BJ (cell line): ENCODE measurements at places on chromosomes 5 and 9. TPM values are rescaled to one million over a fixed set of nuclear protein-coding genes. Genes with fewer than 3 reads are reported as not detected.

DNA sequence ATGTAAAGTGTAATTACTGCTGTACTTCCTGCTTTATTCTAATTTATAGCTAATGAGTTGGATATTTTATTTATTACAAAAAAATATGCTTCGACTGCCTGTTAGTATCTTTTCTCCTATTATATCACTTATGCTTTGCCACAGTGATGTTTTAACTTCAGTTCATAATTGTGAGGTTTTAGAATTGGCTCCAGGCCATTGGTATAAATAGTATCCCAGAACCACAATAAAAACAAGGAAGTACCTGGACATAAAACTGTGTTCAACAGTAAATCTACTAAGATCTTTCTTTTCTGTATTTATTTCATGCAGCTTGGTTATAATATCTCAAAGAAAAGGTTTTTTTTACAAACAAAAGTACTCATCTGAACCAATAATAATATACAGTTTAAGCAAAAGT, 354.3 kb upstream of the CDH9 start:
- DNase-seq = no peak

DNA sequence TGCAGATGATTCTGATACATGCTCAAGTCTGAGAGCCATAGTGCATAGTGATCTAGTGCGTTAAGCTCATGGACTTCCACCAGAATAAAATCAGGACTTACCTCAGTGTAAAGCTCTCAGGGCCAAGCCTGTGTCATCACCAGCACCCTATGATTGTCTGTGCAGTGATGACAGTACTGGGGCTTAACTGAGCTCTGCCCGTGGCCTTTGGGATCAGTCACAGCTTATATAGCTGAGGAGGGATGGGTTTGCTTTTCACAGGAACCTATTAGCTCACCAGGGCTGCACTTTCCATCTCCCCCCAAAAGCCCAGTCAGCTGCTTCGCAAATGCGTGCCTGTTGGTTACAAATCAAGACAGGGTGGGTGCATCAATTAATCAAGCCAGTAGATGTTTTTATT, 246.9 kb downstream of the NR3C1 start:
- no peak for DNase-seq

- DNase-seq = no peak
Measured at GRCh38 chr5:72255237-72255636, 64.8 kb downstream of the MRPS27 start.

DNA sequence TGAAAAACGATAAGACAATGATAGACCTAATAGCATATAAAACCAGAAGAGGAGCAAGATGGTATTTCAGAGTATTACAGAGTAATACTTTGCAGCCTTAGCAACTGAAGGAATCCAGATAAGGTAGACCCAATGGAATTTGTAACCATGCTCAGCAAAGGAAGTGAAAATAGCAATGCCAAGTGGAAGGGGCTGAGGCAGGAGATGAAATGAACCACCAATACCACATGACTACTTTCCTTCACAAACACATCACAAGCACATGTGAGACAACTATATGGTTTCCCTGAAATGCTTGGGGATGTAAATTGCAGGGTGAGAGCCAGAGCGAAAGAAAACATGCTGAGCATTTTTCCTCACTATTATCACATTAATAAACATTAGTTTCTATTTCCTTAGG, 79.8 kb upstream of the MELK start:
- no peak for DNase-seq

DNA sequence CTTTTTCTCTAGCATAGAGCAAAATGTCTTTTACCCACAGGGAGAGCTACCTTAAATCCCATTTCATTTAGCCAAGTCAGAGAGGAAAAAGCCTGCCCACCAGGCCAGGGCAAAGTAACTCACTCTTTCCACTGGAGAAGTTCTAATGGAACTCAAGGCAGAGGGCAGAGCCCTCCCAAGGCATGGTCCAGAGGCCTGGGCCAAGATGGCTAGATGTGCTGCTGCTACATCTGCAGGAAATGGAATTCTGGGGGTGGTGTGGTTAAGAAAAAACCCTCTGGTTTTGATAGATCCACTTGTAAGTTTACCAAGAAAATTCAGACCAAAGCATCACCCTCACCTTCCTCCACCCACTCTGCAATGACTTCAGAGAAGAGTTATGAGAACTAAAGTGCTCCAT, 37.3 kb downstream of the CSF2 start:
- no peak for DNase-seq

- no peak for DNase-seq
Measured at GRCh38 chr9:130587921-130588320, 8.5 kb downstream of the FUBP3 start.

DNA sequence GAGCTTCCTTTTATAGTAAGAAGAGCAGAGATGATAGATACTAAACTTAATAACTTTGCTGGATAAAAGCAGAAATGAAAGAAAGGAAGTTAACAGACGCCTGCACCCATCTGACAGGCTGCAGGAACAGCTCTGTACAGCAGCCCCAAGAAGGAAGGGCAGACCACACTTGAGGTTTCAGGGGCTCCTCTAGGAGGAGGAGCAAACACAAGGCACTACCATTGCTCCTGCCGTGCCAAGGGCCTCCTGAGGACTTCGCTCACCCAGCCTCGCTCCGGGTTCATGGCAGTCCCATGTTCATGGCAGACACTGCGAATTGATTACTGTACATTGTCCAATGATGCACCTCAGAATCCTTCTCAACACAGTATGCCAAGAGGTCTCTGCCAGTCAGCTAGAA, 85.1 kb downstream of the AMBP start:
- DNase-seq = no peak

GRCh38 chr5:45521067-45521466, 175.1 kb downstream of the HCN1 start:
- no peak for DNase-seq

DNA sequence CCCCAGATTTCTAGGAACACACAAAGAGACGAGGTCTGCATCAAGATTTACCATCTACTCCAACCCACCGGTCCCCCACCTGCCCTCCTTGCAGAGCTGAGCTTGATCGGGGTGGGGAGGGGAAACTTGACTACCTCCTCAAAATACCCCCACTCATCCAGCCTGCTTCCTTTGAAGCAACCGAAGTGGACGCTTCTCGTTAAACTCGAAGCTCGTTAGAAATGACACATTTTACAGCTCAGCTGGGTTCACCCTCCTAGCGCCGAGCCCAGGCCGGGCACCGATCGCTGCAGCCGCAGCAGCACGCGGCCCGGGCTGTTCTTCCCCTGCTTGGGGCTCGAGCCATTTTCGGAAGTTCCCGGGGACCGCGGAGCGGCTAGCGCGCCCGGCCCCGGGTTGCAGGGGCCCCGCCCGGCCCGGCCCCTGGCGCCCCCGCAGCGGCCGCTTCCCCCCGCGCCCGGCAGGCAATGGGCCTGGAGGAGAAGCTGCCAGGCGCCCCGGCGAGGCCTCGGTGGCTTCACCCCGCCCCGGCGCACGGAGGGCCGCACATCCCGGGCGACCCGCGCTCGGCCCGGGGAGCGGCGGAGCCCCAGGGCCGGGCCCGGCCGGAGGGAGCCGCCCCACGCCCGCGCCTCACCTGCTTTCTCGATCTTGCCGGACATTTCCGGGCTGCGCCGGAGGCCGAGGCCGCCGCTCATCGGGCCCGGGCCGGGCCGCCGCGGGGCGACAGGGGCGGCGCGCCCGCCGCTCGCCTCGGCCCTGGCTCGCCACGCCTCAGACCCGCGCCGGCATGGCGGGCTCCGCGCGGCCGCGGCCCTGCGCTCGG, 530 bp downstream of the RAPGEF1 start:
- DNase-seq = no peak

GRCh38 chr5:58085800-58086199, 374.1 kb downstream of the PLK2 start:
- no peak for DNase-seq

DNA sequence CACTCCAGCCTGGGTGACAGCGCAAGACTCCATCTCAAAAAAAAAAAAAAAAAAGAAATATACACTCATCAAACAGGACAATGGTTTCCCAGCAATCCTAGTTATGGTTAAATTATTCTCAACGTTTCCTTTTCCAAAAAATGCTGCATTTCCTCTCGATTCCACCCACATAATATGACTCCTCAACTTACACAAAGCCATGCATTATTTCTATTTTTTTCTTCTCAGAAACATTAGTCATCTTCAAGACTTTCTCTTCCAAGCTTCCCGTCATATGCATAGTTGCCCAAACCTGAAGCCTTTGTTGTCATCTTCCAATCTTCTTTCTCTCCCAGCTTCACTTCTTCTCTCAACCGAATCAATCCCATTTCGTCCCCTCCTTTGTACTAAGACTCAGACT, 61.4 kb upstream of the RANBP6 start:
- DNase-seq = no peak

GRCh38 chr5:122306461-122306860, 5.6 kb upstream of the SNCAIP start:
- no peak for DNase-seq

GRCh38 chr5:10009802-10010201, 239.9 kb downstream of the ATPSCKMT start:
- DNase-seq = no peak

DNA sequence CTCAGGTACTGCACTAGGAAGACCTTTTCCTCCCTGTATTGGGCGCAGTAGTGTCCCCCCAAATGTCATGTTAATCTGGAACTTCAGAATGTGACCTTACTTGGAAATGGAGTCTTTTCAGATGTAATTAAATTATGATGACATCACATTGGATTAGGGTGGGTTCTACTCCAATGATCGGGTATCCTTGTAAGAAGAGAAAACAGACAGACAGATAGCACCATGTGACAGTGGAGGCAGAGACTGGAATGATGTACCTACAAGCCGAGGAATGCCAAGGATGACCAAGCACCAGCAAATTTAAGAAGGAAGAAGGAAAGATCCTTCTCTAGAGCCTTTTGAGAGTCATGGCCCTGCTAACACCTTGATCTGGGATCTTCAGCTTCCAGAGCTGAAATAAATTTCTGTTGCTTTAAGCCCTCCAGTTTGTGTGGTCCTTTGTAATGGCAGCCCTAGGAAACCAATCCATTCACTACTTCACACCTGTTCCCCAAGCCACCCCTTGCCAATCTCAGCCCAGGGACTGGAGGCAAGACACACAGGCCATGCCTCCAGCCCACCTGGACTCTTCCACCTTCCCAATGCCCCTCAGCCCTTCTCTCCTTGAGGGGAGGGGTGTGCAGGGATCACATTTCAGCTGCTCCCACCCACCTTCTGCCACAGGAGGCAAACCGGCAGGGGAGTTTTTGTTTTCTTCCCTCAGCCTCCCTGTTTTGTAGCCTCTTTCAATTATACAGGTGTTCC, 1.6 kb downstream of the CCNJL start:
- no peak for DNase-seq

DNA sequence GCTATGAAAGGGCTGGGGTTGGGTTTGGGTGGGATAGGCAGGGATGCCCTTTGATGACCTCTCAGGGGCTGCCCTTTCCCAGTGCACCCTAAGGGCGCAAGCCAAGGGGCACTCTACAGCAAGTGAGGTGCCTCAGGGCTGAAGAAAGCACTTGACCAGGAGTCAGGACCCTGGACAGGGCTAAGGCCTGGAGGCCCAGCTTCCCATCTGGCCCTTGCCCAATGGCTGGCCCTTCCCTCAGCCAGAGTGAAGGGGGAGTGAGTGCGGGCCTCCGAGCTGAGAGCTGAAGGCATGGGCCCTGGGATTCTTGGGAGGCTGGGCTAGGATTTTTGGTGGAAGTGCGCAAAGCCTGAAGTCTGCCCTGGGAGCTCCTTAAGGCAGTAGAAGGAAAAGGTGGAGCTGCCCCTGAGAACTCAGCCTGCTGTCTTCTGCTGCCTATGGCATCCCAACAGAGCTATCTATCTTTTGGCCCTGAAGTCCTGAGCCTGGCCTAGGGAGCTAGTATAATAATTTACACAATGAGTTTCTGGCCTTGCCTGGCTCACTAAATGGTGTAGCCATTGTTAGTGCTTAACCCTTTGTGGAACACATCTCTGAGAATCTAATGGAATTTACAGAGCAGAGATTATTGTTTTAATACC, 16.4 kb downstream of the JADE2 start:
- no peak for DNase-seq

The SOHLH1 gene
- polyA plus RNA-seq = not detected in 2 replicates

The NOTCH1 gene
- 0.97 and 1.3 TPM in 2 replicates for polyA plus RNA-seq

The IFNA2 gene
- polyA plus RNA-seq = not detected in 2 replicates

The FOXD4L3 gene
- not detected in 2 replicates for polyA plus RNA-seq

The ZNF608 gene
- 0.43 and 0.54 TPM in 2 replicates for polyA plus RNA-seq

The TAF11L5 gene
- not detected in 2 replicates for polyA plus RNA-seq
